Cardiac muscle cell (in vitro differentiated cells and primary cell): ENCODE measurements at places on chromosomes 7 and 10. TPM values are rescaled to one million over a fixed set of nuclear protein-coding genes. Genes with fewer than 3 reads are reported as not detected.

Gene WIPF3
- polyA plus RNA-seq = 1.4 and 2.3 TPM in 2 replicates

Gene MRC1
- 0.07 and 0.22 TPM in 2 replicates for polyA plus RNA-seq

Gene PLXDC2
- 10.3 and 13.1 TPM in 2 replicates for polyA plus RNA-seq

Gene CCDC3
- 4.1 and 6.7 TPM in 2 replicates for polyA plus RNA-seq

Gene CPA2
- polyA plus RNA-seq = 0.39 TPM in 1 of 2 replicates, not detected in the other

Gene ZEB1
- polyA plus RNA-seq = 19.1 and 23.9 TPM in 2 replicates

Gene NODAL
- polyA plus RNA-seq = 0.07 and 0.64 TPM in 2 replicates

Gene MMP21
- polyA plus RNA-seq = not detected in 2 replicates

Gene BAMBI
- 715 and 1,076 TPM in 2 replicates for polyA plus RNA-seq

Gene AKR1D1
- 0.18 TPM in 1 of 2 replicates, not detected in the other for polyA plus RNA-seq

Gene LIPA
- polyA plus RNA-seq = 12.3 and 13.1 TPM in 2 replicates

Gene TMEM213
- polyA plus RNA-seq = not detected in 2 replicates

Gene GNG11
- polyA plus RNA-seq = 20.8 and 21.3 TPM in 2 replicates

Gene POP7
- 40.2 and 68.3 TPM in 2 replicates for polyA plus RNA-seq

Gene DNAJC30
- 23.4 and 24.3 TPM in 2 replicates for polyA plus RNA-seq

Gene CC2D2B
- polyA plus RNA-seq = 0.18 and 0.35 TPM in 2 replicates

Gene TMEM139
- polyA plus RNA-seq = 2.0 and 3.0 TPM in 2 replicates

Gene SEMA3E
- 0.75 and 1.9 TPM in 2 replicates for polyA plus RNA-seq

Gene HGF
- polyA plus RNA-seq = 0.04 and 0.82 TPM in 2 replicates

Gene OR2A12
- not detected in 2 replicates for polyA plus RNA-seq

Gene SSC4D
- polyA plus RNA-seq = 13.3 and 28.2 TPM in 2 replicates

Gene GIMAP7
- polyA plus RNA-seq = 0.19 TPM in 1 of 2 replicates, not detected in the other

Gene LRRN3
- polyA plus RNA-seq = 84.6 and 86.4 TPM in 2 replicates

Gene PON1
- polyA plus RNA-seq = 0.34 and 0.51 TPM in 2 replicates

Gene CLIP2
- 9.4 and 11.1 TPM in 2 replicates for polyA plus RNA-seq

Gene SPDYE16
- 0.81 and 0.87 TPM in 2 replicates for polyA plus RNA-seq

Gene VGF
- polyA plus RNA-seq = 0.18 and 0.69 TPM in 2 replicates

Gene MYH16
- polyA plus RNA-seq = 0.09 and 0.15 TPM in 2 replicates

Gene SMARCD3
- polyA plus RNA-seq = 237 and 238 TPM in 2 replicates

Gene SEPHS1
- polyA plus RNA-seq = 99.7 and 105 TPM in 2 replicates

Gene CPN1
- not detected in 2 replicates for polyA plus RNA-seq

Gene C7orf33
- not detected in 2 replicates for polyA plus RNA-seq

Gene ASNS
- polyA plus RNA-seq = 21.3 and 24.5 TPM in 2 replicates

Gene EZH2
- 18.7 and 22.2 TPM in 2 replicates for polyA plus RNA-seq

Gene NPY4R
- polyA plus RNA-seq = 0.22 and 0.52 TPM in 2 replicates

Gene NEBL
- 247 and 317 TPM in 2 replicates for polyA plus RNA-seq

Gene AOC1
- not detected in 2 replicates for polyA plus RNA-seq

Gene ZPBP
- polyA plus RNA-seq = not detected in 2 replicates

Gene LRIT2
- polyA plus RNA-seq = not detected in 2 replicates

Gene CTAGE15
- not detected in 2 replicates for polyA plus RNA-seq

Gene GPR85
- not detected in 2 replicates for polyA plus RNA-seq

Gene NEUROD6
- not detected in 2 replicates for polyA plus RNA-seq

Gene TMEM229A
- 0.66 and 0.82 TPM in 2 replicates for polyA plus RNA-seq
